ENCODE measurements at places on chromosomes 2 and 18.

DNA sequence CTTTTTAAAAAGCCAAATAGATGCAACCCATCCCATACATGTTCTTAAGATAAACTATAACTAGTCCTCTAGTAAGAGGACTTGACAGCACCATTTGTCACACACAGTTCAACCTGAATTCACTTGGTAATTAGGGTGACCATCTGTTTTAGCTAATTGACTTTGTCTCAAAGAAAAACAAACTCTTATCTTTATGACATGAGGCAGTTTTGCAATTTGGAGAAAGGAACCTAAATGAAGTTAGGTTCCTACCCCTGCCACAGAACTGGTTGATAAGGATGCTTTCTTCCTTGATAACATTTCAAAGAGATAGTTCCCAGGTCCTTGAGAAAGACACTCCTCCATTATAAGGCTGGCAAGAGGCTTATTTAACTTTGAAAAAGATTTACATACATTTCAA lies 57.4 kb upstream of the LRRTM1 start:
- no peak for DNase-seq

- no peak for DNase-seq
Observed at GRCh38 chr2:139613264-139613663, 833.1 kb upstream of the NXPH2 start.

DNA sequence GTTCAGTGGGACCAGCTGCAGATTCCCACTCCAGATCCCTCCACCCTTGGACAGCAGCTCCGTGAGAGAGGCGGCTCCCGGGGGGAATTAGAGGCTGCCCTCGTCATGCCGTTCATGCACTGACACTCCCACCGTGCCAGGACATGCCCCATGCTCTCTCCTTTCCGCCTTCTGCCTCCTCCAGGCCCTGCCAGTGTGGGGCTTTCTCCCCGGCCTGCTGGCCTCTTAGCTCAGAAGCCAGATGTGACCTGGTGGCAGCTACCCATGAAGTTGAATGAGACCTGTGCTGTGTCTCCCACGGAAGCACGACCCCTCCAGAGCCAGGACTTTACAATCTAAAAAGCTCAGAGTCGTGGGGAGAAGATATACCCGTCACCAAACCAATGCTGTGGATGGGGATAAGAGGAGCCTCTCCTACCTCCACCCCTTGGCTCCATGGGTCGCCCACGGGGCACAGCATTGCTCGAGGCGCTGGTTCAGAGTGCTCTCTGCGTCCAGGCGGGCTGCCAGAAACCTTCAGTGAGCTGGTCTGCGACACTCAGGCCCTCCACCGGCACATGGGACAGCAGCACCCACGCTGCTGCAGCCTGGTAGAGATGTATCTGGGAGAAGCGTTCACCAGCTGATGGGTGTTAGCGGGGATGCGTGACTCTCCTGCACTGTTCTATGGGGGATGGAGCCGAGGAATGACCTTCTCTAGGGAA lies 111.0 kb upstream of the GPC1 start:
- DNase-seq: no peak

DNA sequence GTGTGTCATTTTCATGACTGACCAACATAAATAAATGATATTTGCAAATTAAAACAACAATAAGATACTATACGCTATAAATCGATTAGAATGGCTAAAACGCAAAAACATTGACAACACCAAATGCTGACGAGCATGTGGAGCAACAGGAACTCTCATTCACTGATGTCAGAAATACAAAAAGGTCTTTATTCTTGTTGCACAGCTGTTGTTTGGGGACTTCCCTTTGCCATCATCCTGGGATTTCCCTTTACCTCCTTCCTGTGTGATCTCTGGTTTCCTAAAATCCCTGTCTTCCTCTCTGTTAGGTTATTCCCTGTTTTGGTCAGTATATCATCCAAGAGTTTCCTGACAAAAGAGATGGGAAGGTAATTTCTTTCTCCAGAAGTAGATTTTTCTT lies 66.0 kb downstream of the NOL10 start:
- no peak for DNase-seq

- no peak for DNase-seq
Observed at GRCh38 chr2:107462181-107462580, 364.5 kb upstream of the RGPD4 start.

DNA sequence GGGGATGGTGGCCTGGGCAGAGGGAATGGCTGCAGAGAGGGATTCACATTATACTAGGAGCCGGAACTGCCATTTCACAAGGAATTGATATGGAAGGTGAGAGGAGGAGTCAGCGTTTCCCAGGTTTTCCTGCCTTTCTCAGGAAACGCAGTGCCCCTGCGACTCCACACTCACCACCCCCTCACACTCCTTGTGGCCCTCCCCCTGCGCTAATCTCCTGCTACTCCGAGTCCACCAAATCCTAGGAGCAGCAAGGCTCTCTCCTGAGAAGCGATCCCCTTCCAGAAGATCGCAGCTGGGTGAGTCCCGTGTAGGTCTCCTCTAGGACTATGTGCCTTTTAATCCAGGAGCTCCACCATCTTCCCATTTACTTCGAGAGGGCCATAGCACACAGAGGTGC lies 140.6 kb downstream of the VAPA start:
- no peak for DNase-seq

DNA sequence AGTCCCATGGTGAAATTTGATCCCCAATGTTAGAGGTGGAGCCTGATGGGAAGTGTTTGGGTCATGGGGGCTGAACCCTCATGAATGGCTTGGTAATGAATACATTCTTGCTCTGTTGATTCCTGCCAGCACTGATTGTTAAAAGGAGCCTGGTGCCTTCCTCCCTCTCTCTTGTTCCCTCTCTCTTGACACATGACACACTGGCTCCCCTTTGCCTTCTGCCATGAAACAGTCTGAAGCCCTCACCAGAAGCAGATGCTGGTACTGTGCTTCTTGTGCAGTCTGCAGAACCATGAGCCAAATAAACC lies 30.6 kb upstream of the EPC2 start:
- no peak for DNase-seq

- no peak for DNase-seq
Observed at GRCh38 chr2:134314681-134315368, 61.0 kb downstream of the MGAT5 start.

GRCh38 chr2:134369220-134369902 lies 115.5 kb downstream of the MGAT5 start:
- no peak for DNase-seq

DNA sequence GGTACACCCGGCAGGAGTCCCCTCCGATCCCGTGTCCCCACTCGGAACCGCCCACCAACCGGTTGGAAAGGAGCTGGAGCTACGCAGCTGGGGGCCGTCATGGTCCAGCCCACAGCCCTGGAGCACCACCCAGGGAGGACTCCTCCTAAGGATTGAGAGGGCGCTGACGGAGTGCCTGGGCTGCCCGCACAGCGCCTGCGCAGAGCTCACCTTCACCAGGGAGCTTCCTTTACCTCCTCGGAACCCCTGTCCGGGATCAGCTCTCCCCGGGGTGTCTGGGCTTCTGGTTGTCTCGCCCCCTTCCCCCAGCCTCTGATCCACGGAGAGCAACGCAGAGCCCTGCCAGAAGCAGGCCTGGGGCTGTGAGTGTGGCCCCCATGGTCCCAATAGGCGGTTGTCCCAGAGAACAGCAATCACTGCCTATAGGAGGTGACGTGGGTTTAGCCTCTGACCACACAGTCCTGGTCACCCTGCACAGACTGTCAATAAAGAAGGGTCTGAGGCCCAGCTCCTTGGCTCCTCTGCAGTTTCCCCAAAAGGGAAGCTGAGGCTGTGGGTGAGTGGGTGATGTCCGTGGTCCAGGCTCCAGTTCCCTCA lies 14.6 kb downstream of the ALPG start:
- no peak for DNase-seq

DNA sequence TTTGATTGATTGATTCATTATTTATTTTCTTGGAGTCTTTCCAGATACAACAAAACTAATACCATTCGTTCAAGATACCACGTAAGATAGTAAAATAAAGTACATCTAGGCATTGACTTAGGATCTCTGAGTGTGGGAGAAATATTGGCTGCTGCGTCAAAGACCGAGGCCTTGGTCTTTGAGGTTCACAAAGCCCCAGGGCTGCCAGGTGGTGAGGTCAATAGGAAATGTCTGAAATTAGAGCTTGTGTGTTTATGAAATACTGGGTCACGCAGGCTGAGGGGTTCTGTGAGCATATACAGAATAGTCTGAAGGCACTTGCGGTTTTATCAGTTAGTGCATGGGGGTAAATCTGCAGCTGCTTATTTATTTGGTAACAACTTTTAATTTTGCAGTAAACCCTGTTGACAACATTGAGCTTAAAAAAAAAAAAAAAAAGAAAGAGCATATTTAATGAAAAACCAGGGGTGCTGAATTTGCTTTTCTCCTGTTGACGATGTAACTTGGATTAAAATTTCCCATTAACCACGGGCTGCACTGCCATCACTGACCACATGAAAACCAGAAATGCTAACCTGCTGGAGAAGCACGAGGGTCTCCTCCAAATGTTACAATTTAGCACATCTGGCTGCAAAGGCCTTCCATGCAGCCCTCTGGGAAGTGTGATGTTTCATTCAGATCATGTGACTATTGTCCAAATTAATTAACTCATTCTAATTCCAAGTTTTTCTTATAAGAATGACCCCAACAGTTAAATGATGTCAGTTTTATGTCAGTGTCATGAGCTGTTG lies 27.1 kb upstream of the SERPINB12 start:
- no peak for DNase-seq

DNA sequence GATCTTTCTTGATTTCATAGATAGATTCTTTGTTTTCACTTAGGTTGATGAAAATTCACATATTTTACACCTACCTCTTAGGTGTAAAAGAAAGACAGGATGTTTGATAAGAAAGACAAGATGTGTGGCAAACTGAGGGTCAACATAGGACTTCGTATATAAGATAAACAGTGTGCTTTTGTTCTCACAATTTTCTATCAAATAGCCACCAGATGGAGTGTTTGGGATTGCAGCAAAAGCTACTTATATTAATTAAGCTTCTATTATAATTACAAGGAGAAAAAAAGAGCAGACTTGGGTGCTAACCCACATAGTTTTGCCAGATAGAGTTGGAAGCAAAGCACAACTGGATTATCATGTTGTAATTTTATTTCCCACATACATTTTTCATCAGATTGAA lies 232.9 kb downstream of the CDH7 start:
- no peak for DNase-seq

DNA sequence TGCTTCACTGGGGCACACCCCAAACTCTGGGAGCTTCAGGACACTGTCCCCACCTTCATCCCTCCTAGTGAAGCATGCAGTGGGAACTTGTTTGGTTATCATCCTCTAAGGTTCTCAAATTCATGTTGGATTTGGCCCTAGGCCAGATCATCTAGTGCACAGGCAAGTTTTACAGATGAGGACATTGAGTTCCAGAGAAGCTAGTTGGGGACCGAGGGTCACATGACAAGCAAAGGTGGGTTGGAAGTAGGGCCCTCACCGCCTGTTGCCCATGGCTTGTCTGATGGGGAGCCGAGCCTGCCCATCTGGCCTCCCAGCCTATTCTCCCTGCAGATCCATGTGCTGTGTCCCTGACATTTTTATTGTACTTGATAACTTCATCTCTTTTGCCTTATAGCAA lies 2.8 kb downstream of the PRKCE start:
- no peak for DNase-seq

GRCh38 chr2:47250586-47251403 lies 95.7 kb upstream of the STPG4 start:
- no peak for DNase-seq

- peak; percentile 10 for DNase-seq
Observed at GRCh38 chr2:232504438-232504837, 15.8 kb upstream of the PRSS56 start.

DNA sequence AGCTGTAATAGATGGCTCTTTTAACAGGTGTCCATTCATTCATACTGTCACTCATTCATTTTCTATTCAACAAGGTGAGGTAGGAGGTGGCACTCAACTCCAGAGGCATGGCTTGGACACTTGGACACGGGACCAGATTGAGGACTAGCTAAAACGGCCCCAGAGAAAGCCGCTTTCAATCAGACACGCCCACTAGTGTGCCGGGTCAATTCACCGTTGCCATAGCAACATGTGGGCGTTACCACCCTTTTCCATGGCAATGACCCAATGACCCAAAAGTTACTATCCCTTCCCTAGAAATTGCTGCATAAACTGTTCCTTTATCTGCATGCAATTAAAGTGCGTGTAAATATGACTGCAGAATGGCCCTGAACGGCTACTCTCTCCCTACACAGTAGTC lies 49.2 kb upstream of the LGALSL start:
- peak; percentile 17 for DNase-seq

GRCh38 chr18:79873449-79874110 lies 75.8 kb downstream of the KCNG2 start:
- no peak for DNase-seq

GRCh38 chr2:10407841-10408648 lies 40.1 kb downstream of the ODC1 start:
- DNase-seq: no peak

DNA sequence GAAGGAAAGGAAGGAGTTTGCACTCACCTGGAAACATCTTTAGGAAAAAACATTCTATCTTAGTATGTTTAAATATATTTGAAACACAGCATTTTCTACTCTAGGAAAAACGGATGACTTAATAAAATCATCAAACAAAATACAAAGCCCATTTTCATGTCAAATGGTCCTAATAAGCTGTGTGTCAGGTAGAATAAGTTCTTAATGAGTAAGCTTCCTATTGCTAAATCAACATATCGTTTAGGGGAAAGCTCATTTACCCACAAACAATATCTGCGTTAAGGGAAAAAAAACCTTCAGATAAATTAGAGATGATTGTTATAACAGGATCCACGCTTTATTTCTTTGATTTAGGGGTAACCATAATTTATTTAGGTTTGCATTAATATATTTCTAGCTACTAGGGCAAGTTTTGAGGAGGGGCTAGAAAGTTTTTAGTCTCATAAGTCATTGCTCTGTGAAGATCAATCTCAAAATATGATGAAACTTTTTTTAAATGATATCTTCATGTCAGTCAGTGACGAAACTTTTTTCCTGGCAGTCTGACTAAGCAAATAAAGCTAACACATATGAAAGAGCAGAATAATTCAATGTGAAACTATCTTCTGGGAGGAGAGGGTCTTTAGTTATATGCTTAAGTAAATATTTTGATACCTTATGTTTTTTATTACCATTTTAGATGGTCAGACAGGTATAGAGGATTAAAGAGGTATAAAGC lies 147.1 kb downstream of the WDSUB1 start:
- DNase-seq: no peak
